ENCODE measurements at places on chromosomes 5 and 9. TPM values are rescaled to one million over a fixed set of nuclear protein-coding genes. Genes with fewer than 3 reads are reported as not detected.

EXOSC2 gene
- total RNA-seq: 37.4 TPM

SPATA31E1 gene
- not detected for total RNA-seq

C5orf46 gene
- not detected for total RNA-seq

PKD2L2 gene
- total RNA-seq: not detected

CKMT2 gene
- total RNA-seq: not detected

Data from vein endothelial cell (primary cell).